ENCODE measurements at places on chromosomes 3 and 15.

GRCh38 chr3:189260556-189261493 is 89.1 kb downstream of the TPRG1 start:
- no peak for DNase-seq

DNA sequence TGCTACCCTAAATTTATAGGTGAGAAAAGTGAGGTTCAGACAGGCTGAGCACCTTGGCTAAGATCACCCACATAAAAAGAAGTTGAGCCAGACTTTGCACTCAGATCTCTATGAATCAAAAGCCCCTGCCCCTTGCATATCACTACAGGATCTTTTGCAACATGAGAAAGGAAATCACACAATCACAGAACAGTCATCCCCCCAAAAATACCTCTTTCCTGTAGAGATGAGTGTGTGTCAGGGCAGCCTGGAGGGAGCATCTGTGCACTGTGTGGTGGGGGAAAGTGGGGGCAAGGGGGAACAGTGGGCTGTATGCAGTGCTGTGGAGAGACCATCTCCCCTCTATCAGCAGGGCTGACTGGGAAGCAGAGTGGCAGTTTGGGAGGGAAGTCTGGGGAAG is 46.6 kb downstream of the EPHB3 start:
- DNase-seq: no peak

- DNase-seq: peak; percentile 79
Observed at GRCh38 chr3:194046995-194047645, 88.8 kb upstream of the HES1 start.

GRCh38 chr3:121957674-121958415 is 63.6 kb downstream of the SLC15A2 start:
- DNase-seq: peak; percentile 30

DNA sequence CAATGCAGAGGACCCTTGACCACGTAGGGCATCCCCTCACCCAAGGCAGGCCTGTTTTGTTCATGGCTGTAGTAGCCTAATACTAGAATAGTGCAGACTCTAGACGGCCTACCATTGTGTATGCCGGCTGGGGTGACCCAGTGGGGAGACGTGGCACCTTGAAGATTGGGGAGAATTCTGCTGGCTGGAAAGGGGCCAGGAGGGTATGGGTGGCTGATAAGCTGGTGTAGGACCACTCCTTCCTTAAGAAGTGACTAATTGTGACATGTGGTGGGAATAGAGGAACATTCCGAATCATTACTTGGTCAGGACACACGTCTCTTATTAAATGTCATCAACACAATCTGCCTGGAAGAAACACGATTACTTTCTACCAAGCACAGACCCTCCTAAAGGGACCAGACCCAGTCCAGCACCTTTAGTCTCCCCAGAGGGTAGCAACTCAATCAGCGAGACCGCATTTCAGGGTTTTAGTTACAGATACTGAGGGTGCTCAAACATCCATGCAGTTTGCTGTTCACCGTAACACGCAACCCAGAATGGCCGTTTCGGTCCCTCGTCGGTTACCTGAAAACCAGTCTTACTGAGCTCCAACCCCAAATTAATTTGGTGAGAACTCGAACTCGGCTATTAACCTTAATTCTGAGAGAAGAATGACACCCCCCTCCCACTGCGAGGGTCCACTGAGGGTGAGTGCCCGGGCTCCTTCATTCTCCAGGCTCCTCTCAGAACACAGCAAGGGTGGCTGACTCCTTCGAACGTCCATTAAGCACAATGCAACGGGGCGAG is 1.6 kb upstream of the KLF13 start:
- no peak for DNase-seq

All from left hindlimb (tissue), 1 donor.